ENCODE measurements at places on chromosomes 2 and 18.

- H3K36me3 ChIP-seq: no peaks in the 10 kb centered on the region
- no peaks in the 10 kb centered on the region for H3K4me1 ChIP-seq
- H3K27me3 ChIP-seq: no peaks in the 10 kb centered on the region
- no peak for DNase-seq
- H3K27ac ChIP-seq: no peak overlapping the region
Observed at GRCh38 chr2:133452146-133452545, 116.1 kb downstream of the NCKAP5 start.

DNA sequence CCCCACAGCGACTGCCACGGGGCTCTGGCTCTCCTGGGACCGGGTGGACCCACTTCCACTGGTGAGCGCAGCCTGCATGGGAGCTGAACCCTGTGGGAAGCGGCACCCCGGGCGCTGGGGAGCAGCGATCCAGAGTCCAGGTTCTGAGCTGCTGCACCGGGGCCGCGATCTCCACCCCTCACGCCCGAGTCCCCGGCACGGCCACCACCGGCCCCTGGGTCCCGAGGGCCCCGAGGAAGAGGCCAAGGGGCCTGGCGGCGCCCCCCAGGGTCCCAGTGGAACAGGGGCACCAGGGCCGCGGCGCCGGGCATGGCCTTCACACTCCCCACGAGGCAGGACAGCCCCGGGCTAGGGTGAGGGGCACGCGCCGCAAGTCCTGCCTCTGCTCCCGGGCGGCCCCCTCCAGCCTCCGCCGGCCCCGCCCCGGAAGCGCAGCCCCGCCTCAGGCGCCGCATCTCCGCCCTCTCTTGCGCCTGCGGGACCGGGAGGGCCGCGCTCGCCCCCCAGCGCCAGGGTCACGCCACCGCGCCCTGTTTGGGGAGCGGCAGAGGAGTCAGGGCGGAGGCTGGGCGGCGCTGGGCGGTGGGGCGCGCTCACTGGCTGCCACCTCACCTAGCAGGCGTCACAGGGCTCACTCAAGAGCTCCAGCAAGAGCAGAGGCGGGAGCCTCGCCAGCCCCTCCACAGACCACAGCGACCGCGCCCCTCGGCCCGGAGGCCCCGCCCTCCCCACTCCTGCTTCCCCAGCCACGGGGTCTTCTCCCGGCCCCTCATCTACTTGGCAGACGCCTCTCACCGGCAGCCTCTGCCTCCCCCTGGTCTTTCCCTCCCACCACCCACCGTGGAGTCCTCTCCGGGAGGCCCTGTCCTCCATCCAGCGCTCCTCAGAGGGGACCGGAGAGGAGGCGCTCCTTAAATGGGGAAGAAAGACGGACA lies 26.8 kb downstream of the THAP4 start:
- DNase-seq: peak; percentile 79
- H3K27me3 ChIP-seq: no peaks in the 10 kb centered on the region
- peak overlapping the region; percentile 49 for H3K27ac ChIP-seq

DNA sequence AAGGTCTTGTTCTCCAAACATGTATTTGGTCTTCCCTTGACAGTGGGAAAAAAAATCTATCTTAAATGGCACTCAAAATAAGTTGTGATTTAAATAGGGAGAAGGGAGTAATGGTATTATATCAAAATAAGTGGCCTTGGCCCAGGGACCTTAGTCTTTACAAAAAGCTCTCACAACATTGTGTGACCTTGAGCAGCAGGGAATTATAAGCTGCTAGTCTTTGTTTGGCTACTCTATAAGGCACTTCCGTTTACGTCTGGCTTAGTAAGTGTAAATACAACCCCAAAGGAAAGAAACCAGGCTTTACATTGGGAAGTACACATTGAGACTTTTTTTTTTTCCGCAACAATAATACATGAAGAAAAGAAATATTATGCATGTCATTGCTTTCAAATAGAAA lies 734.0 kb upstream of the LINC00305 start:
- H3K4me3 ChIP-seq: no peak overlapping the region
- H3K27me3 ChIP-seq: no peaks in the 10 kb centered on the region
- no peak for DNase-seq

DNA sequence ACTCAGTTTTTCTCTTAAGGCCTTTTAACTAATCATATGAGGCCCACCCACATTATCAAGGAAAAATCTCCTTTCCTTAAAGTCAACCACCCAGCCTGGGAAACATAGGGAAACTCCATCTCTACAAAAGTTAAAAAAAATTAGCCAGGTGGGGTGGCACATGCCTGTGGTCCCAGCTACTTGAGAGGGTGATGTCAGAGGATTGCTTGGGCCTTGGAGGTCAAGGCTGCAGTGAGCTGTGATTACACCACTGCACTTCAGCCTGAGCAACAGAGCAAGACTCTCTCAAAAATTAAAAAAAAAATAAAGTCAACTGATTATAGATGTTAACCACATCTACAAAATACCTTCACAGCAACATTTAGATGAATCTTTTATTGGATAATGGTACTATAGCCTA lies 5.8 kb downstream of the DPYSL5 start:
- no peaks in the 10 kb centered on the region for H3K36me3 ChIP-seq
- H3K27me3 ChIP-seq: no peaks in the 10 kb centered on the region
- DNase-seq: no peak
- no peak overlapping the region for H3K27ac ChIP-seq

DNA sequence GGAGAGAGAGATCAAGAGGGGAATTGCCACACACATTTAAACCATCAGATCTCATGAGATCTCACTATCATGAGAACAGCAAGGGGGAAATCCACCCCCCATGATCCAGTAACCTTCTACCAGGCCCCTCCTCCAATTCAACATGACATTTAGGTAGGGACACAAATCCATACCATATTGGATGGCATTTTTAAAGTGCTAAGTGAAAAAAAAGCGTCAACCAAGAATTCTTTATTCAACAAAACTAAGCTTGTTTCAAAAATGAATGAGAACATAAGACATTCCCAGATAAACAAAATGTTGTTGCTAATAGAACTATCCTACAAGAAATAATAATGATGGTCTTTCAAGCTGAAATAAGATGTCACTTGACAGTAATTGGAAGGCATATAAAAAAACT lies 626.2 kb upstream of the LRRTM1 start:
- no peaks in the 10 kb centered on the region for H3K36me3 ChIP-seq
- no peak overlapping the region for H3K4me3 ChIP-seq
- no peak overlapping the region for H3K27ac ChIP-seq
- H3K27me3 ChIP-seq: no peaks in the 10 kb centered on the region
- DNase-seq: no peak

All from ovary (tissue), 10 donors.